ENCODE measurements at places on chromosomes 13 and 19. TPM values are rescaled to one million over a fixed set of nuclear protein-coding genes. Genes with fewer than 3 reads are reported as not detected.

Gene HSD17B14
- 1.1 TPM for total RNA-seq

Gene SUGP1
- 58.9 TPM for total RNA-seq

Gene NLRP13
- not detected for total RNA-seq

Gene CBLC
- total RNA-seq = not detected

- H3K27me3 ChIP-seq = peaks cover 17% of the 10 kb centered on the region
- peaks cover 12% of the 10 kb centered on the region for H3K36me3 ChIP-seq
- no peak overlapping the region for H3K27ac ChIP-seq
- no peak overlapping the region for H3K4me3 ChIP-seq
Observed at GRCh38 chr19:51710163-51710562, 13.6 kb downstream of the HAS1 start.

GRCh38 chr19:40565910-40566495, 10.7 kb upstream of the SHKBP1 start:
- peaks cover 44% of the 10 kb centered on the region for H3K27me3 ChIP-seq
- no peaks in the 10 kb centered on the region for H3K36me3 ChIP-seq
- peaks cover 16% of the 10 kb centered on the region for H3K4me1 ChIP-seq
- no peak overlapping the region for H3K27ac ChIP-seq

GRCh38 chr13:26965952-26966700, 205.5 kb downstream of the USP12 start:
- no peaks in the 10 kb centered on the region for H3K27me3 ChIP-seq
- no peak for DNase-seq
- no peaks in the 10 kb centered on the region for H3K4me1 ChIP-seq
- no peak overlapping the region for H3K4me3 ChIP-seq
- no peaks in the 10 kb centered on the region for H3K36me3 ChIP-seq
- no peak overlapping the region for H3K27ac ChIP-seq

GRCh38 chr13:110536006-110536693, 25.4 kb downstream of the RAB20 start:
- no peak overlapping the region for H3K4me3 ChIP-seq
- DNase-seq = no peak
- H3K4me1 ChIP-seq = peaks cover 13% of the 10 kb centered on the region
- H3K27ac ChIP-seq = peak overlapping the region; percentile 41

DNA sequence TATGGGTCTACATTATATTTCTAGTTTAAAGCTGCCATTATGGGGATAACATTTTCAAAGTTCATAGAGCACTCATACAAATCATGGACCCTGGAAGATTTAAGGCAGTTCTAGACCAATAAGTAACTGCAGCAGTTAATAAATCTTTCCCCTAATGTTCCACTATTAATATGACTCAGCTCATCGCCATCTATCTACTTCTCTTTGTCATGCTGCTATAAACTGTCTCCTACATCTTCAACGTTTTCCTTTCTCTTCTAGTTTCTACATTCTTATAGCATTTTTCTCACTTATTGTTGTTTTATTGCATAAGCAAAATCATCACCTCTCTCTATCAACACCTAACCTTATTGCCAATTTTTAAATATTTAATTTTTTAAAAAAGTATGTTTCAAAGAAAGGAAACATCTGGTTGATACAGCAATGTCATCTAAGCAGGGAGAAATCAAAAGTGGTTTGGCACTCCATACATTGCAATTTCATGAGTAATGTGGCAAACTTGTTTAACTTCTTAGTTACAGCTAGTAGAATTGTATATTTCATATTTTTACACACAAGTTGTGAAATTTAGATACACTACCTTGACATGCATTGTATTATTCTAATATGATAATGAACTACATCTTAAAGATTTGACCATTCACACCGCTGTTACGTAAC, 1500.4 kb upstream of the MIR17HG start:
- H3K36me3 ChIP-seq = no peaks in the 10 kb centered on the region
- no peaks in the 10 kb centered on the region for H3K27me3 ChIP-seq
- H3K4me1 ChIP-seq = no peaks in the 10 kb centered on the region
- no peak for DNase-seq
